ENCODE measurements at places on chromosomes 1 and 21.

GRCh38 chr1:220344745-220345144 lies 72.5 kb upstream of the RAB3GAP2 start:
- DNase-seq = no peak

GRCh38 chr1:93080179-93080823 lies 1.2 kb downstream of the MTF2 start:
- DNase-seq = peak; percentile 42

- no peak for DNase-seq
Observed at GRCh38 chr21:28311411-28312190, 681.1 kb downstream of the LTN1 start.

DNA sequence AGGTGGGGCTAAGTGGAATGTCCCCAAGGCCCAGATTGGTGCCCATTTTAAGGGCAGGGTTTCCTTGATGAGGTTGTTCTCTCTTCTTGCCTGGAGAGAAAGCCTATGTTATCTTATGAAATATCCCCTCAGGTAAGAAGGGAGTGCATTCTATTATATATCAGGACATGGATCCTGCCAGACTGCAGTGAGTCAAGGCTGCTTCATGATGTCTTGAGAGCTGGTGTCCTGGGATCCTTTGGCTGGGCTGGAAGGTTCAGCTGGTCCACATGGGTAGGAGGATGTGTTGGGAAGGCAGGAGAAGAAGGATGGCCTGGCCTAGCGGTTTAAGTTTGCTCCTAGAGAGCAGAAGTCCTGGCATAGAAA lies 207.6 kb downstream of the ROR1 start:
- DNase-seq = no peak

DNA sequence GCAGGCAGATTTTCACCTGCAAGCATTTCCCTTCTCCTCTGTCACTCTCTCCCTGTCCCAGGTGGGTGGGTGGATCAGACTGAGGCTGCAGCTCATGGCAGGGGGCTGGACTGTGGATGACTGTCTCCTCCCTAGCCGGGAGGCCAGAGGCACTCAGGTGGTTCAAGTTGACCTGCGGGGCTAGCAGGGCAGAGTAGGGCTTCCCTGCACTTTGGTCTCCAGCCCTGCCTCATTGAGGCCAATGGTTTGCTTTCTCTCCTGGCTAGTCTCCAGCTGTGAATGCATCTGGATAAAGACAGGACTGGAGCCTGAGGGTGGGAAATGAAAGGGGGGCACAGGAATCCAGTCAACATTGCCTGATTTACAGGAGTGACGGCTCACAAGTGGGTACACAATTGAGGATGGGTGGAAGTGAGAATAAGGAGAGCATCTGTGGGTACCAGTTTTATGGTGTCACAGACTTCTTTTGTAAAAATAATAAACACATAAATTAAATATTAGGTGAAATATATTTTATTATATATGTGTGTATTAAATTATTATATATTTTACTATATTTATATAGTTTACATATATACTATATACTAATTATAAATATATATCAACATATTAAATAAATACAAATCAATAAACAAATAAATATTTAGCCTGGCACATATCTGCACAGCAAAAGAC lies 25.6 kb downstream of the RUNX1 start:
- no peak for DNase-seq

DNA sequence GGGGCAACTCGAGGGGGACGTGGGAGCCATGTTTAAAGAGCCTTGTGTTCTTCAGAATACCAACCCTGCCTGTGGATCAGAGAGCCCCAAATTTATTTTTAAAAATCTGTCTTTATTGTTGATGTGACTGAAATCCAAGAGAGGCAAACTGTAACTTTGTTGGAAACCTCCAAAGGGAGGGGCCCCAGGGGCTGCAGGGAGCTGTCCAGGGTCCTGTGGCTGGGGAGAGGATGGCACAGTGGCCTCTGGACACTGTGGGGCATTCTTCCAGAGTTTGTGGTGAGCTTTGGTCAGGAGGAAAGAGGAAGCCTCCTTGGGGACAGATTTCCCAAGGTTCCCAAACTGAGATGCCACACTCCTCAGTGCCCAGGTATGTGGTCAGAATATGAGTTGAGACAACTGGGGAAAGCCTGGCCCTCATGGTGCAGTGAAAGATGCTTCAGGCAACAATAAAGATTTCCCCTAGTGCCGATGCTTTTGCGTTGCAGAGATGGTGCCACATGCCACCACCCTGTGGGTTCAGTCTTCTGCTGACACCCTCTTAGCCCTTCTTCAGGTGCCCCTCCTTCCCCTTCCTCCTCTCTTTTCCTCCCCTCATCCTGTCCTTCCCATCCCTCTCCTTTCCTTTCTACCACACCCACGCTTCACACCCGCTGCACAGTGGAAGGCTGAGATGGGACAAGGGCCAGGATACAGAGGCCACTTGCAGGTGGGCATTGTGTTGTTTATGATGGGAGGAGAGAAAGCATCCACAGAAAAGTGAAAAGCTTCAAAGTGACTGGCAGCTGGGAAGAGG lies 122.1 kb downstream of the UCK2 start:
- no peak for DNase-seq

Data from CD4-positive, alpha-beta T cell treated with Interleukin-6 at 100 ng/mL for 8 hours (primary cell).